ENCODE measurements at places on chromosomes 16 and 17.

DNA sequence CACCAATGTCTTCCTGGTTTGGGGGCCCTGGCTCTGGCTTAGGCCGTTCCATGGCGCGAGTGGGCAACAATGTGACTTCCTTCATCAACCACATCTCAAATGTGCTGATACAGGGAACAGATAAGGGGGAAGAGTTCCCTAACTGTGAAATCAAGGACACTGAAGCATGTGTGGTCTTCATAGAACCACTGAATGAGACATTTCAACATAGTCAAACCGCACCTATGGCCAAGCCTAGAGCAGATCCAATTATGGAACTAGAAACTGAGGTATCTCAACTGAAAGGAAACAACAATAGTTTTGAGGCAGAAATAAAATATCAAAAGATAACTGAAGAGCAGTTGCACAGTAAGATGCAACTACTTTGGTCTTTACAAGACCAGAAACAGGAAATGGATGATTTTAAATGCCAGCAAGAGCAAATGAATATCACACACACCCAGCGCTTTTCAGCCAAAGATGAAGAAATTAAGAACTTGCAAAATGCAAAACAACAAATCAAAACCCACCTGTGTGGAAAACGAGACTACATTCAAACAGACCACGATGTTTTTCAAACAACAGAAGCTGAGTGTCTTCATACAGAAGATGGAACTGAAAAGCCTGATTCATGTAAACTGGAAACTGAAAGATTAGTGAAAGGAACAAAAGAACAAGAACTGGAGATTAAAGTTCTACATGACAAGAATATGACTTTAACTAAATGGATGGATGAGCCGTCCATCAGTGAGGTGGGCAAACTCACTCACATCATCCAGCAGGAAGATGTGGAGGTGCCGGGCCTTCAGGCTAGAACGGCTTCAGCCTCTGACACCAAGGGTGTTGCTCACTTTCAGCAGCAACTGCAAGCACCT is 18.1 kb upstream of the LCMT1 start:
- H3K27me3 ChIP-seq: no peaks in the 10 kb centered on the region
- H3K27ac ChIP-seq: no peak overlapping the region
- H3K4me1 ChIP-seq: no peaks in the 10 kb centered on the region
- DNase-seq: no peak

DNA sequence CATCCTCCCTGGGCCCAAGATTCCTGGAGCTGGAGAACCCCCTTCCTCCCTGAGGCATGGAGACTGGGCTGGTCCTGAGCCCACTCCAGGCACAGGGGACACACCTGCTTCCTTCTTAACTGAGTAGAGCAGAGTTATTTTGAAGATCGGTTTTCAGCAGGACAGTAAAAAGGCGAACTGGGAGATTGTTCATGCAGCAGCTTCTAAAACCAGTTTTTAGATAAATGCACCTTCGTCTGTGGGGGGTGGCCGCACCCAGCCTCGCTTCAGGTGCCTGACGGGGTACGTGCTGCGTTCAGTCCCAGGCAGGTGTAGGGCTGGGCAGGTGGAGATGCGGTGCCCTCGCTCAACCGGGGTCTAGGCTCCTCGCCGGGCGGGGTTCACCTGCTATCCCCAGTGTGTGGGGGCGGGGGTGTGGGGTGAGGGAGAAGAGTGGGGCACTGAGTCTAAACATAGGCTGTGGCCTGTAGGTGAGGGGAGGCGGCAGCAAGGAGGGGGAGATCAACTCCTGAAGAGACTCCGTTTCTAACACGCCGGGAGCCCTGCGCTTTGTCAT is 69.5 kb downstream of the JPH3 start:
- no peak overlapping the region for H3K4me3 ChIP-seq
- no peaks in the 10 kb centered on the region for H3K27me3 ChIP-seq
- no peak for DNase-seq
- no peaks in the 10 kb centered on the region for H3K36me3 ChIP-seq

- H3K4me3 ChIP-seq: no peak overlapping the region
- H3K36me3 ChIP-seq: no peaks in the 10 kb centered on the region
- H3K27me3 ChIP-seq: no peaks in the 10 kb centered on the region
Measured at GRCh38 chr17:49862781-49863331, 15.0 kb upstream of the TAC4 start.

DNA sequence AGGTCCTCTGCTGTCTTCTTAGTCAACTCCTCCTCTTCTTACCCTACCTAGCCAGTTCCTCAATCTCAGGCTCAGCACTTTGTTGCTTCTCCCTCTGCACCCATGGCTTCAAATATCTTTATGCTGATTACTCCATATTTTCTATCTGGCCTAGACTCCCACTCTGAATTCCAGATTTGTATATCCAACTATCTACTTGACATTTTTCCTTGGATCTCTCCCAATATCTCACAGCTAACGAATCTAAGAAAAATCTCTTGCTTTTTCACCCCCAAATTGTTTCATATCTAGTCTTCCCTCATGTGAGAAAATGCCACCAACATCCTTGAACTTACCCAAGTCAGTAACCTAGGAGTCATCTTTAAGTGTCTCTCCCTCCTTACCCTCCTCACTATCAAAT is 176.4 kb upstream of the ERCC4 start:
- DNase-seq: no peak
- H3K27ac ChIP-seq: no peak overlapping the region
- no peak overlapping the region for H3K4me3 ChIP-seq
- H3K4me1 ChIP-seq: no peaks in the 10 kb centered on the region
- no peaks in the 10 kb centered on the region for H3K36me3 ChIP-seq

Measured in sigmoid colon (tissue), 7 donors.